ENCODE measurements at places on chromosomes 4 and X. TPM values are rescaled to one million over a fixed set of nuclear protein-coding genes. Genes with fewer than 3 reads are reported as not detected.
A peak's percentile ranks its signal among the peaks of the same experiment; 100 is the strongest.

The ADH1A gene
- not detected for total RNA-seq

- no peak for ATAC-seq
Observed at GRCh38 chr4:87322754-87323153, at the start of gene HSD17B13. Gene HSD17B13 (minus strand): TSS chr4:87322882. CDS start chr4:87322841, 41 bp downstream.

- ATAC-seq = no peak
Observed at GRCh38 chr4:41709844-41710481, 38.6 kb downstream of the PHOX2B start.

DNA sequence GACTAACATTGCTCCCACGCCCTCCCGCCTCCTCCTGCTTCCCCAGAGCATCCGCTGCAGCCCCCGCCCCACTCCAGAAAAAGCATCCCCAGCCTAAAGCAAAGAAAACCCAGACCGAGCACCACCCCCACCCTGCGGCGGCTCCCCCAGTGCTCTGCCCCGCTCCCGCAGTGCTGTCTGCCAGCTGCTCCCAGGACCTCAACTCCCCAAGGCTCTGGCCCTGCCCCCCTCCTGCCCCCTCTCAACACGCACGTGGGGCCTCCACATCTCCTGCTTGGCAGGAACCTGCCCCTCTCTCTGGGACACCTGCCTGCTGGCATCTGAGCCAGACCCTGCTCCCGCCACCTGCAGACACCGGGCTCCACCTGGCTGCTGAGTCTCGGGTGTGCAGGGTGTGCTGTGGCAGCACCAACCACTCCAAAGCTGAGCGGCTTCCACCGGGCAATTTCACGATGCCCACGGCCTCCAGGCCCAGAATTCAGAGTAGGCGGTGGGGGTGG lies 79.4 kb downstream of the FAM53A start:
- peak; percentile 46 for ATAC-seq

Measured in esophagus mucosa (tissue), 1 donor.